ENCODE measurements at places on chromosomes 5 and 9.
A peak's percentile ranks its signal among the peaks of the same experiment; 100 is the strongest.

- DNase-seq: no peak
These were observed 40.8 kb upstream of the LARP1 start for GRCh38 chr5:154714266-154714986.

GRCh38 chr5:84086511-84086910 is 298.2 kb downstream of the EDIL3 start:
- DNase-seq: no peak

GRCh38 chr5:93305984-93306383 is 275.0 kb downstream of the NR2F1-AS1 start:
- peak; percentile 43 for DNase-seq

GRCh38 chr5:28707706-28708105 is 1669.3 kb upstream of the CDH9 start:
- no peak for DNase-seq

GRCh38 chr9:21813575-21814473 is 11.4 kb downstream of the MTAP start:
- DNase-seq: peak; percentile 89

DNA sequence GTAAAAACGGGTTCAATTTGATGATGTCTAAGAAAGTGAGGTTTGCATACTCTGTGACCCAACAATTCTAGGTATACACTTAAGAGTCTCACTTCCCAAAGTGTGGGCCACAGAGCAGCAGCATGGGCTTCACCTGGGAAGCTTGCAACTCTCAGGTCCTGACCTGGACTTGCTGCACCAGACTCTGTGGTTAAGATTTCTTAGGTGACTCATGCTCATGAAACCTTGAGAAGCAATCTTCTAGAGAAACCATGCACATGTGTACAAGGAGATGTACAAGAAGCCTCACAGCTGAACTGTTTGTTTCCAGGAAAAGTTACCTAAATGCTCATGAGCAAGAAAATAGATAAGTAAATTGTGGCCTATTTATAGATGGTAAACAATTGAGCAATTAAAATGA is 30.0 kb downstream of the DNAJC21 start:
- DNase-seq: no peak

GRCh38 chr5:17436350-17436749 is 61.7 kb upstream of the TAF11L2 start:
- no peak for DNase-seq

DNA sequence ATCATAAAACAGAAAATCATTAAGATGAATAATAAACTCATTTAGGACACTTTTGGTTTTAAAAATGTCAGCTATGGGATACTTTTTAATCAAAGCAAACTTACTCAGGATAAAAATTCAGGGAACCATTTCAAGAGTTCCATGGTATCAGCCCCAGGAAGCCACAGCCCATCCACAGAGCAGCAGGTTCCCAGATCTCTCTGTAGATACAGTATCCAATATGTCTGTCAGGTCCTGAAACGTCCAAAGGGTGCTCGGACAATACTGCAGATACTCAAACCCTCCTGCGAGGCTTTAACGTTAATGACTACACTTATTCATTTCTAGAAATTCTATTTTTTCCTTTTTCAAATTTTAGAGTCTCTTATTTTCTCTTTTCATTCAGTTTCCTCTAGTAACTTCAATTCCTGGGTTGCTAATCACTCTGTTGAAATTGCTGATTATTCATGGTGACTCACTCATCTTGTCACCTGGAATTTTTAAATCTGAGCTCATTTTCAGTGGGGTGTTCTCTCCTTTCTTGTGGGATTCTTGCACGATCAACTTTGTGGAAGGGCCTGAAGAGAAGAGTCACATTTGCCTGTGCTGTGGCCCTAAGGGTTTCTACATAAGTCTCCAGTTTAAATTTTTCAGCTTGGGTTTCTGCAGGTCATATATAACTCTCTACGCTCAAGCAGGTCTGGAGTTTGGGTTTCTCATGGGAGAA is 435.8 kb downstream of the CTNND2 start:
- no peak for DNase-seq

DNA sequence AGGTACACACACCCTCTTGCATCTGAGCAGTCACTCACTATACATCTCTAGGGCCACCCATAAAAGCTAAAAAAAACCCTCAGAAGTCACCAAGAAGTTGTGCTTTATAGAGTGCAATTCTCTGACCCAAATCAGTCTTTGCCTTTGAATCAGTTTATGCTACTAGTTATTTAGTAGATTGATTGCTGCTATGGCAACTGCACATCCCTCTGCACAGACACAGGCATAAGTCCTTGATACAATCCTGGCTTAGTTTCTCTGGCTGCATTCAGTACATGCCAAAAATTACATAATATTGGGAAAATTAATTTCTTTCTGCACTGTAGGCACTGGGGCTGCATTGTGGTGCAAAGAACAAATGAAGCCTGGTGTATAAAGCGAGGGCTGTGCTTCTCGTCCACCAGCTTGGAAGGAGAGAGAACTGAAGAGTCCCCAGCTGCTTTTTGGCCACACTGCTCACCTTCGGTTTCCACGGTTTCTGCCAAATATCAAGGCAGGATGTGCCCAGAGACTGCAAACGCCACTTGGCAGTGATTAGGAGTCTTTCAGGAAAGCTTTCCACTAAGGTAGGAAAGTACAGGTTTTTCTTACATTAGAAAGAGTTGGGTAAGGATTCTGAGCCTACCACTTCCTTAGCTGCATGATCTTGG is 258.4 kb downstream of the ELAVL2 start:
- DNase-seq: no peak

GRCh38 chr5:72121780-72122445 is 14.6 kb downstream of the MAP1B start:
- no peak for DNase-seq

DNA sequence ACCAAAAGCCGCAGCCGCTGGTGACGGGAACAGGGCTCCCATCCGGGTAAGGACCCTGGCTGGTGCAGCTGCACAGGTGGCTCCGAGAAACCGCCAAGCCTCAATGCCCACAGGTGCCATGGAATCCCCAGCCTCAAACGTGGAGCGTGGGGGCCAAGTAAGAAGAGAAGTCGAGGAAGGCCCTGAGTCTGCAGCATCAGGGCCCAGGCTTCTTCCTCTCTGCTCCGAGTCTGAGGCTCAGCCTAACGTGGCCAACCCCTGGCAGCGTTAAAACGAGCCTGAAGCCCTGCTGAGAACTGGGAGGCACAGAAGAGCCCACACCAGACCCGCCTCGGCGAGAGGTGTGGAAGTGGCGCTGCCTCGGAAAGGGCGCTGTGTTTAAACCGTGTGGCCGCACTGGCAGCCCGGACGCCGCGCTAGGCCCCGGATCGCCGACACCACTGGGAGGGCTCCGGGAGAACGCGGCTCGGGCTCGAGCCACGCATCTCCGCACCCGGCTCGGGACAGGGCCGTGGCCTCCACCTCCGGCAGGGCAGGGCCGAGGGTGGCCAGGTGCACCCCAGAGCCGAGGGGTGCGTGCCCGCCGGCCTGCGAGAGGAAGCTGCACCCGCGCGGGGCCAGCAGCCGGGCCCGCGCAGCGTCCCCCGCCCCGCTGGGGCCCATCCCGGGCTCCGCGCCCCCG is 730 bp downstream of the ZMYND19 start:
- DNase-seq: peak; percentile 28

- no peak for DNase-seq
These were observed 3.5 kb downstream of the FBXW11 start for GRCh38 chr5:172002840-172003512.

DNA sequence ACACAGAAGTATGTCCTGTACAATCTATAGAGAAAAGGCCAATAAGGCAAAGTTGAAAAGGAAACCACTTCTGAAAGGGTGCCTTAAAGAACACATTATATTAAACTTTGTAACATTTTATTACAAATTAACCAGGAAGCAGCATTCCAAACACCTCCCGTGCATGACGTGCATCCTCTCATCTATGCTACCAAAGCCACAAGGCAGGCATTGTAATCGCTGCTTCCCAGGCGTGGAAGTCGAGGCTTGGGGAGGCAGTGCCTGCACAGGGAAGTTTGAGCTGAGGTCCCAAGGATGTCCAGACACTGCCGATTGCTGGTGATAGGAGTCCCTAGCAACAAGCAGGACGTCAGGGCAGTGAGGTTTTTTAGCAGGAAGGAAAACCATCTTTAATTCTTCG is 44.3 kb upstream of the BARHL1 start:
- DNase-seq: no peak

GRCh38 chr9:91736898-91737601 is 213.0 kb downstream of the ROR2 start:
- DNase-seq: no peak

GRCh38 chr5:6419340-6419852 is 29.3 kb upstream of the UBE2QL1 start:
- no peak for DNase-seq

DNA sequence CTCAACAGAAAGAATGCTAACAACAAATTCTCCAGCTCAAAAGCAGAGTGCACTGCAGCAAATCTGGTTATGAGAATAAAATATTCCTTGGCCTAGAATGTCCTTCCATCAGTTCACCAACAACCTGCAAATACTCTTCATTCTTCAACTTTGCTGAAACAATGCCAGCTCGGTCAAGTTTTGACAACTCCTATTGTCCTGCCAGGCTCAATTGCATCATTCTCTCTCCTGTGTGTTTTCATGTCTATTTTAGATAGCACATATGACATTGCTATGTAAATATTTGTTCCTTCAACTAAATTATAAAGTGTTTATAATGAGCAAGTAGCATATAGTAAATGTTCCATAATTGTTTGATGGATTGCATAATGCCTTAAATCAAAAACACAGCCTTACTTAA is 463.8 kb downstream of the TLE1 start:
- DNase-seq: no peak

DNA sequence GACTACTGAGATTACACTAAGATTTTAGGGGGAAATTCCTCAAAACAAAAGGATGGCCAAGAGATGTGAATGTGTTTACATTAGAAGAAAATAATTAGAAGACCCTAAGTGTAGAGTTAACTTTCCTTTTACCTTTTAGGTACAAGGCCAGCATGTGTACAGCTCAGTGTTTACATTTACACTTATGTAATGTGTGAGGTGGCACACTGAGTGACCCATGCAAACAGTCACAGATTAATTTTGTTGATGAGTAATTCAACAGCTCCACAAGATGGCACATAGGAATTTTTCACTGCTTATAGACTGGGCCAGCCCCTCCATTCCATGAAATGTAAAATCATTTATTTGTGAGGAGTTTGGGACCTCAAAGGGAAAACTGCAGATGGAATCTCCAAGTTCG is 90.1 kb upstream of the SLC12A2 start:
- no peak for DNase-seq

- DNase-seq: no peak
These were observed 94.1 kb downstream of the JMY start for GRCh38 chr5:79330071-79330470.

GRCh38 chr5:10268100-10268499 is 18.0 kb downstream of the CCT5 start:
- no peak for DNase-seq

DNA sequence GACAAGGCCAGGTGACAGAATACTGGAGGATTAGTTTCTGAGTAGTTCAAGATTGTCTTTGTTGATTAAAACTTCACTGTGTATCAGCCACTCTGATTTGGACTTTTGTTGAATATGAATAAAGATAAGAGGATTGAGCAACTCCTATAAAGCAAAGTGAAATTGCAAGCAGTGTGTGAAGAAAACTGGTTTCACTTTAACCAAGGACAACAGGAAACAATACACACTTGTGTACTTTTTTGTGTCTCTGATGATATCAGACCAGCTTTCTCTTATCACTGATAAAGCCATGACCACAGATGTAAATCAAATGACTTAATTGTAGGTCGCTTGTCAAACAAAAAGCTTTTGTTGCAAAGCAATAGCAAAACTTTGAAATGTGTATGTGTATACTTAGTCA is 268.6 kb downstream of the FER start:
- DNase-seq: no peak

GRCh38 chr5:51148437-51148836 is 234.8 kb upstream of the ISL1 start:
- DNase-seq: no peak

DNA sequence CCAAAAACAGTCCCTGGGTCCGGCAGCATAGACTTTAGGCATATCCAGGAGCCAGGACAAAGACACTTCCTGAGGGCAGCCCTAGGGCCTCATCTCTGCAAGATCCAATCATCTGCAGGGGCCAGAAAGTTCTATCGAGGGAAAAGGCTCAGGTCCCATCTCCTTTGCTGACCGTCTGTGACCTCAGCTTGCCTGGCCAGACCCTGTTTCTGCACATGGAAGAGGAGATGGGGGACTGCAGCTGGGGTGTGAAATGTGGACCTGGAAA is 51.0 kb upstream of the FCN1 start:
- no peak for DNase-seq

- DNase-seq: peak; percentile 80
These were observed 12.4 kb upstream of the CXXC5 start for GRCh38 chr5:139635606-139636206.

GRCh38 chr5:175582697-175583096 is 75.2 kb upstream of the HRH2 start:
- DNase-seq: no peak

DNA sequence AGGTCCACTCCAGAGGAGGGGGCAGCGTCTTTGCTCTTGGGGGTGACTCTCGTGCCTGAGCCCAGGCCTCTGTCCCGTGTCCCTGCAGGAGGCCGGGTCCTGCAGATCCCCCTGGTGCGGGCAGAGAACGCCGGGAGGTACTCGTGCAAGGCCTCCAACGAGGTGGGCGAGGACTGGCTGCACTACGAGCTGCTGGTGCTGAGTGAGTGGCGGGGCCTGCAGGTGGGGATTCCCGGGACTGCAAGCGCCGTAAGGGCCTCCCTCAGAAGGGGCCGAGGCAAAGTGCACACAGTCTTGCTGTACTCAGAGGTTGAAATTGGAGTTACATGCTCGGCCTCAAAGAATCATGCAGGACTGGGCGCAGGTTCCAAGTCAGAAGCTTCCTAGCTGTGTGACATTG is 62.7 kb upstream of the ASS1 start:
- DNase-seq: no peak

GRCh38 chr9:130220352-130220751 is 45.2 kb upstream of the HMCN2 start:
- DNase-seq: peak; percentile 87

DNA sequence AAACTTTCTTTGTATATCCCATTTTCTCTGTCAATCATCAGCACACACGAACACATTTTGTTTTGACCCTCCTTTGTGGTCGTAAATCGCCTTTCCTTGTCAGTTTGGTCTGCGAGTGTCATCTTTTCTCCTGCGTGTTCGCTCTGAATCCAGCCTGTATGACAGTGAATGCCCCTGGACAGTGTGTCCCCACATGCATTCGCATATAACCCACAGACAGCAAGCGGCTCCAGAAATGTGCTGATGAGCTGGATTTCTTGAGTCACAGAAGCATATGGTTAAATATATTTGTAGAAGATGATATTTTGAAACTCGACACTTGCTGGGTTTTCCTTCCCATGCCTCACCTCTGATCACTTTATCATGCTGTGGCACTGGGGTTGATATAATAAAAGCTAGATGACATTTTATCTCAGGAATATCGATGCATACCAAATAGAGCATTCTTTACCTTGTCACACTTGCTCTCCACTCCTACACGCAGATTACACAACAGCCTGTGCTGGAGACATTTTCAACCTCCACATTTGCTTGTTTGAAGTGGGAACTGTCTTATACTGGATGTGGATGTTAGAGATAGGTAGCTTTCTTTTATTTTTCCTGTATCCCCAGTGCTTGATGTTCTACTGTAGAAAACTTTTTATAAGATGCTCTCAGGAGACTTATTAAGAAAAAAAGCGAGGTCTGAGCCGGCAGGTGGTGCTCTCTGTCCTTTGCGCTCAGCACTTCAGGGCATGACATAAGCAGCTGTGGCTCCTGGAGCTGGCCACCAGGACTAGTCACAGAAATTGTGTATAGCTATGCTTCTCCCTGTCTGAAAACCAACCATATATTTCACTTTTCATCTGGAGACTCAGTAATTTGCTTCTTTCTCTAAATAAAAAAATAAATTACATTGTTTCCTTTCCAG is 215.1 kb downstream of the SH3GL2 start:
- no peak for DNase-seq

GRCh38 chr5:73424556-73424977 is 24.0 kb downstream of the FOXD1 start:
- DNase-seq: peak; percentile 14

Measured in eye (tissue), 1 donor.